T-helper 17 cell (primary cell): ENCODE measurements at places on chromosomes 1 and 21.

- DNase-seq = no peak
These were observed 64.3 kb upstream of the MORC3 start for GRCh38 chr21:36255663-36256062.

GRCh38 chr1:177181631-177182291, 11.0 kb downstream of the BRINP2 start:
- DNase-seq = no peak

DNA sequence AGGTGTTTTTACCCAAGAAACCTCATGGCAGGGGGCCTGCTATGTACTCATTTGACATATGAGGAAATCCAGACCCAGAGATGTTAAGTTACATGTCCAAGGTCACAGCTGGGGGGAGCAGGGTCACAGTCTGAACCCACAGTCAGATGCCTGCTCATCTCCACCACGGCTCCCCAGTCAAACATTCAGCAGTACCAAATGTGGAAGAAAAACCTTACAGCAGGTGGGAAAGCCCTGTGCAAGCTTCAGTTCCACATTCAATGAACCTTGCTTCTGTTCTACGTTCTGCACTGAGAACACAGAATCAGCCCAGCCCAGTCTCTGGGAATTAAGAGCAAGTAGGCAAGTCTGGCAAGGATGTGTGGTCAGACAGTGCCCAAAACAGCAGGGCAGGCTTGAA, 35.2 kb downstream of the LRP8 start:
- no peak for DNase-seq

- DNase-seq = no peak
These were observed 3.9 kb upstream of the KCNA2 start for GRCh38 chr1:110610084-110610483.

DNA sequence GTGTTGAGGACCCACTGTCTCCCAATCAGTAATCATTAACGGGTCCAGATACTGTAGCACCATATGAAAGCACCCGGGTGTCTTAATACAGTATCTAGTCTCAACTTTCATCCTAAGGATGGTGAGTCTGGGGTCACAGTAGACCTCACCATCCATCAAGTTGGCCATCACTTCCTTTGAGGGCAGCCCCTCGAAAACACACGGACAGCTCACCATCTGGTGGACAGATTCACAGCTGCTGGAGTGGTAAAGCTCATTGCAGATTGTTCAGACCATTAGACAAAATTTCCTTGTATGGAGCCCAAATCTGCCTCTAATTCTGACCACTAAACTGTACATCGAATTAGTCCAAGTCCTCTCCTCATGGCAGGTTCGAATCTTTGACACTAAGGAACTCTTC, 123.1 kb downstream of the PGBD5 start:
- DNase-seq = no peak

DNA sequence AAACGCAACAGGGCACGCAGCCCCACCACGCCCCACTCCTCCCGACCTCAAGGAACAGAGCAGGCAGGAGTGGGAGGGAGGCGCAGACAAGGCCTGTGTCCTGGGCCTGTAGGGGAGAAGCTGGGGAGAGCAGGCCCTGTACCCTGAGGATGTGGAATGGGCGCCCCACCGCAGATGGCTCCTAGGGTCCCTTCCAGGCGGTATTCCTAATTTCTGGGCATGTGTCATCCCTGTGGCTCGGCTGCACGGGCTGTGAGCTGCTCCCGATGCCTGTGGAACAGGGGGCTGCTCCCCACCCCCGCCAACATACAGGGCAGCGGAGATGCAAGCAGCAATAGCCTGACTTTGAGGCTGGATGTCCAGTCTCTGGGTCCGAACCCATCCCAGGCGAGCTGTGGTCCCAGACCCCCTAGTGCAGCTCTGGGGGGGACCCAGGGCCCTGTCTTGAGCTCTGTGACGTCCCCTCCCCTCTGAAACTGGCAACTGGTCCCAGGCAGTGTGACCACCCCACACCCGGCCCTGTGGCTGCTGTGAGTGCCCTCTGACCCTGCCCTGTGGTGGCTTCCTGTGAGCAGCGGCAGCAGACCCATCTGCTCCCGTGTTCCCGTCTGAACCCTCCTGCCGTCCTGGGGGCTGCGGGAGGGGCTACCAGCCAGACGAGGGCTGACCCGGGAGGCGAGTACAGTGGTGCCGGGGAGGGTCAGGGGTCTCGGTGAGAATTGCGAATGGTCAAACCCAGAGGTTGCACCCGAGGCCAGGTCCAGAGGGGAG, 13.9 kb upstream of the COL6A2 start:
- no peak for DNase-seq

GRCh38 chr1:36142121-36142520, 7.2 kb downstream of the TRAPPC3 start:
- no peak for DNase-seq

DNA sequence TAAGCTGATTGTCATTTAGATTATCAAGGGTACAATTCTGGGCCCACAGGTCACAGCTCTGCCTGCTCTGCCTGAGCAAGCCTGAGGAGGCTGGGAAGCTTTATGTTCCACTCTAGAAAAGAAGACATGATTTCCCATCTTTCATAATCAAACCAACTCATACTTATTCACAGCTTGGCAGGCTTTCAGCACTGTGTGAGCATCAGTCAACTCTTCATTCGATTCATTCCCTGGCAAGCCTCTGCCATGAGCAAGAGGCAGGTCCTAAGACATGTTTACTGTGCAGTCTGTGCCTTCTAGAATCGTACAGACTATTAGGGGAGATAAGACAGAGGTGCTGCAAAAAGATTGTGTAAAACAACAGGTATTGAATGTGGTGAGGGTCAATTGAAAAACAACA, 24.5 kb upstream of the KIRREL1 start:
- DNase-seq = no peak

- no peak for DNase-seq
These were observed 21.9 kb downstream of the SYT2 start for GRCh38 chr1:202688401-202688800.

- DNase-seq = no peak
These were observed 11.3 kb downstream of the CACHD1 start for GRCh38 chr1:64480999-64481772.

- no peak for DNase-seq
These were observed 60.9 kb downstream of the HTR6 start for GRCh38 chr1:19725606-19726005.

DNA sequence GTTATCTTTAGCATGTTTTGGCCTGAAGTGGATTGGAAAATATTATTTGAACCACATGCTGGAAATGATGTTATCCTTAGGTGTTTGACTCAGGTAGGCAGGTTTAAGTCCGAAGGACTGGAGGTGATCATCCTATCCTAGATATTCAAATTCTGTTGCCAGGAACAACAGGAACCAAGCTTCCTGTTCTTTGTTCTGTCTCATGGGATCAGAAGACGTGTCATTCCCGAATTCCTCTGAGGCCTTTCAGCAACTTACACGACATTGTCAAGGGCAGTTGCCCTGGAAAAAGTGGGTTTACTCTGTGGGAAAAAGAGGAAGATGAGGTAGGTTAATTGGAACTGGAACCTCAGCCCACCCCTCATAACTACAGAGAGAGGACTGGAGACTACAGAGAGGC, 36.6 kb downstream of the SLAMF6 start:
- no peak for DNase-seq

DNA sequence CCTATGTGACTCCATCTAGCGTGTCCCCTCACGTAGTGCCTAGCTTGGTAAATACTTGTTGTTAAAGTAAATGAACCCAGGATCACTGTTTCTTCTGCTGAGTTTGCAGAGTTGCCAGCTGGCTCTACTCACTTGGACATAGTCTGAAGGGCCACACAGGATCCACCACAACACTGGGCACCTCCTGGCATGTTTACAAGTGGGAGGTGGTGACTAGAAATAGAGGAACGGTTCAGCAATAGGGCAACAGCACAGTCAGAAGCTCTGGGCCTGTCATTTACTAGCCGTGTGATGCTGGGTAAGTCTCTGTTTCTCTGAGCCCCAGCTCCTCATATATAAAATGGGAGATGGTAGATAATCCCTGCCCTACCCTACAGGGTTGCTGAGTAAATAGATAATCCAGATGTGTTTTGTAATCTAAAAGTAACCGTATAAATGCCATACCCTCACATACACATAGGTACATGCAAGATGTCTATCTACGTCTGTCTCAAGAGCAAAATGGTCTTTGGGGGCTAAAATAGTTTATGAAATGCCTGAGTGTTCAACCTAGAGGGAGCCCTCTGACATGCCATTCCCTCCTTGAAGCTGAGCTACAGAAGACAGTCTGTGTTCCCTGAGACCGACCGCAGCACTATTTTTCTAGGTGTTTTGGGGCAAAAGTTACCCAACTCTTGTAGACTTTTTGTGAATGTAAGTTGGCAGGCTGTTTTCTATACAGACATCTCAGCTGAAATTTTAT, 20.5 kb downstream of the RNF220 start:
- no peak for DNase-seq

GRCh38 chr1:106700211-106700610, 356.3 kb upstream of the PRMT6 start:
- DNase-seq = no peak

DNA sequence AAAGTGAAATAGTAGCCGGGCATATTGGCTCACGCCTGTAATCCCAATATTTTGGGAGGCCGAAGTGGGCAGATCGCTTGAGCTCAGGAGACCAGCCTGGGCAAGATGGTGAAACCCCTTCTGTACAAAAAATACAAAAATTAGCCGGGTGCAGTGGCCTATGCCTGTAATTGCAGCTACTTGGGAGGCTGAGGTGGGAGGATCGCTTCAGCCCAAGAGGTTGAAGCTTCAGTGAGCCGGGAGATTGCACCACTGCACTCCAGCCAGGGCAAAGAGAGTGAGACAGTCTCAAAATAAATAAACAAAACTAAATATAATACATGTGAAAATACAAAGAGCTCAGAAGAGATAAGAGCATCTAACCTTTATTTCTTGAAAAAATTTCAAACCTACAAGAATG, 2.3 kb upstream of the MSTO1 start:
- no peak for DNase-seq

GRCh38 chr1:217462159-217462558, 168.7 kb downstream of the GPATCH2 start:
- DNase-seq = no peak

DNA sequence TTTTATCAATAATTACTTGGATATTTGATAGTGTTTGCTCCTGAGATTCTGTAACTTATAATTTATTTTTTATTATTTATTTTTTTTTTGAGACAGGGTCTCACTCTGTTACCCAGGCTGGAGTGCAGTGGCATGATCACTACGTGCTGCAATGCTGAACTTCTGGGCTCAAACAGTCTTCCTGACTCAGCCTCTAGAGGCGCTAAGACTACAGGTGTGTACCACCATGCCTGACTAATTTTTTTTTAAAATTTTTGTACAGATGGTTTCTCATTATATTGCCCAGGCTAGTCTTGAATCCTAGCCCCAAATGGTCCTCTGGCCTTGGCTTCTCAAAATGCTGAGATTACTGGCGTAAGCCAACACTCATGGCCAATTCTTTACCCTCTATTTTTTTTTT, 845.5 kb upstream of the ADGRL4 start:
- no peak for DNase-seq

- DNase-seq = peak; percentile 55
These were observed 972 bp downstream of the CFAP410 start for GRCh38 chr21:44337941-44338895.

- no peak for DNase-seq
These were observed 26.6 kb downstream of the AK4 start for GRCh38 chr1:65174585-65174984.

- DNase-seq = no peak
These were observed 12.0 kb downstream of the NCMAP start for GRCh38 chr1:24567792-24568388.

GRCh38 chr21:16186742-16187141, 457.0 kb downstream of the USP25 start:
- DNase-seq = no peak

DNA sequence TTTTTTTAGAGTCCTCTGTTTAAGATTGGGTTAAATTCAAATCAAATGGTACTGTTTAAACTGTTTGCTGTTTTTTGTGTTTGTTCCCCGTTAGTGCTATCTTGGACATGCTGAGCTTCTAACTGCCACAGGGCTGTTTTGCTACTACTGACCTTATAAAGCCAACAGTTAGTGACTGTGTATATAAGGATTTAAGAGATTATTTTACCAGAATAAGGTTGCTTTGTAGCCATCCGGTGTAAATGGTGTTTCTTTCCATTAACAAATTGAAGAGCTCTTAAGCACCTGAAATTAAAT, 37.0 kb downstream of the ZNF281 start:
- no peak for DNase-seq

- no peak for DNase-seq
These were observed 64.8 kb upstream of the IPO9 start for GRCh38 chr1:201764166-201764565.

DNA sequence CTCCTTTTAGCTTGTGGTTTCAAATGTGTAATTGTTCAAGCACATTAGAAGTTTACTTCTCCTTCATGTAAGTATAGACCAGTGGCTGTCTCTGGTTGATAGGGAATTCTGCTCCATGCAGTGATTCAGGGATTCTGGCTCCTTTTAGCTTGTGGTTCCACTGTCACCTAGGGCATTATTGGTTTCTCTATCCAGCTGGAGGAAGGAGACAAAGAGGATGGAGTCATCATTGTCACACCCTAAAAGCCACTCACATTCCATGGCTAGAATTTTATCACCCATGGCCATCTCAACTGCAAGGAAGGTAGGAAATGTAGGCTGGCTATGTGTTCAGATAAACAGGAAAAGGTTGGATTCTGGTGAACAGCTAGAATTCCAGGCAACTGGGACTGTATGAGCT, 131.2 kb downstream of the URB2 start:
- DNase-seq = no peak

DNA sequence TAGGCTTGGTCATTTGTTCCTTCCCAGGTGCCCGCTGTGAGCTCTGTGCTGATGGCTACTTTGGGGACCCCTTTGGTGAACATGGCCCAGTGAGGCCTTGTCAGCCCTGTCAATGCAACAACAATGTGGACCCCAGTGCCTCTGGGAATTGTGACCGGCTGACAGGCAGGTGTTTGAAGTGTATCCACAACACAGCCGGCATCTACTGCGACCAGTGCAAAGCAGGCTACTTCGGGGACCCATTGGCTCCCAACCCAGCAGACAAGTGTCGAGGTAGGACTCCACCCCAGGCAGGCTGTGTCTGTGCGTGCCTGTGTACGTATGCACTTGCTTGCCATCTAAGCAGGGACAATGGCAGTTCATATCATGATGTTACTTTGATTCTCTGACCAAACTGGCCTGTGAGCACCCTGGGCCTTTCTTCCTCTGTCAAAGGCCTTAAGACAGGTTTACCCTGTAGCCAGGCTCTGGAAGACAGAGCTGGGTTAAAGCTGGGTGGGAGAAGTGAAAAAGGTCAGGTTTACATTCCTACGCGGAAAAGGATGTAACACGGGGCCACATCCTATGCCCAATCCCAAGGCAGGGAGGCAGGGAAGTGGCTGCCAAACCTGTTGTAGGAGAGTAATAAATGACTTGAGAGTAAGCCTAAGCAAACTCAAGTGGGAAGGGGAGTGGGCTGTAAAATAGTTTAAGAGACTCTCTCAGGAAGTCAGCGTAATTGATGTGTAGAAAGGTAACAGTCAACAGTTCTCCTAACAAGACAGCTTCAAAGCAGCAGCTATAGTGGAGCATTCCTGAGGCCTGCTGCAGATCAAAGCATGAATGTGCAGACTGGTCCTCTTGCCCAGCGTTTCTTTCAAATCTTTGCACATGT, 42.5 kb downstream of the LAMC2 start:
- DNase-seq = no peak
